Activated CD4-positive, alpha-beta memory T cell treated with anti-CD3 and anti-CD28 coated beads, Interleukin-2, amount 10 ng/mL, durations not matched to agents 7 days and 5 days (primary cell): ENCODE measurements at places on chromosomes 7 and 10. TPM values are rescaled to one million over a fixed set of nuclear protein-coding genes. Genes with fewer than 3 reads are reported as not detected.
A peak's percentile ranks its signal among the peaks of the same experiment; 100 is the strongest.

GRCh38 chr7:23544913-23545354, 13.2 kb upstream of the TRA2A start:
- peaks cover 14% of the 10 kb centered on the region for H3K4me1 ChIP-seq
- no peaks in the 10 kb centered on the region for H3K27me3 ChIP-seq
- no peak overlapping the region for H3K4me3 ChIP-seq
- no peaks in the 10 kb centered on the region for H3K36me3 ChIP-seq

GRCh38 chr10:90023950-90024349, 322.6 kb downstream of the KIF20B start:
- no peak overlapping the region for H3K4me3 ChIP-seq
- no peak overlapping the region for H3K27ac ChIP-seq
- no peak for DNase-seq
- no peaks in the 10 kb centered on the region for H3K27me3 ChIP-seq
- no peaks in the 10 kb centered on the region for H3K36me3 ChIP-seq
- no peaks in the 10 kb centered on the region for H3K4me1 ChIP-seq

- H3K36me3 ChIP-seq = no peaks in the 10 kb centered on the region
- peaks cover 12% of the 10 kb centered on the region for H3K4me1 ChIP-seq
- DNase-seq = peak; percentile 89
- H3K4me3 ChIP-seq = peak within 1 kb of the TSS; percentile 70
Measured at GRCh38 chr7:48035301-48035966, at the start of gene C7orf57. Gene C7orf57, plus strand, starts transcription at chr7:48035543. Its CDS starts 766 bp downstream, at chr7:48036309.

DNA sequence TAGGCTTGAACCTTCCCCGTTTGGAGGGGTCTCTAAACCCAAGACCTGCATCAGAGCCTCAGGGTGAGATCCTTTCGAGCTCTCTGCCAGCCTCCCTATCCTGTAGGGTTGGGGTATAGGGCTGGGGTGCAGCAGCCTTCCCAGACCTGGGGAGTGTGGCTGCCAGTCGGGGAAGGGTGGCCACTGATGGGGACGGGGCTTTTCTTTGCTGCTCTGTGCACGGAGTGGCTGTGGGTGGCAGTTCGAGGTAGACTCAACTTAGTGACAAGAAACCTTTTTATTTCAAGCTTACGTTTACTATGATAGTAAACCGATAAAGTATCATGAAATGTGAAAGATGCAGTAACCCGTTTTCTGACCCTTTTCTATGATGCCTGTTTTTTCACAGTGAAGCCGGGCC, 13.0 kb downstream of the ZNF316 start:
- H3K4me1 ChIP-seq = no peaks in the 10 kb centered on the region
- no peak overlapping the region for H3K27ac ChIP-seq
- H3K4me3 ChIP-seq = no peak overlapping the region
- DNase-seq = no peak
- peaks cover 66% of the 10 kb centered on the region for H3K36me3 ChIP-seq

DNA sequence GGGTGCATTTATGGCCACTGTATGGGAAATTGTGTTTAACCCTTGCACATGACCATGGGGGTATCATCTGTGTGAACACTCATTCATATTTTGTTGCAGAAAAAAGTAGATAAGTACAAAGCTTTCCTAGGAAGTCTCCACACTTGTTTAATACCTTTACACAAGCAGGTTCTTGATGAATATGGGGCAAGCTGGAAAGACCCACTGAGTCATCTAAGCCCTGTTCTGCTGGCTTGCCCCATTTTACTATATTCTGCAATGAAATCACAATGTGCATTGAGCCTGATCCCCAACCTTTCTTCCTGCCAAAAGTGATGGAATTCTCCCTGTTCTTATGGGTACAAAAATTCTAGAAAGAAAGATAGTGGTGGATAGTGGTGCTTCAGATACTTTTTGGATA, 99.8 kb downstream of the CCDC71L start:
- H3K4me1 ChIP-seq = peaks cover 16% of the 10 kb centered on the region
- H3K4me3 ChIP-seq = no peak overlapping the region
- no peaks in the 10 kb centered on the region for H3K36me3 ChIP-seq
- DNase-seq = no peak
- H3K27me3 ChIP-seq = peaks cover 11% of the 10 kb centered on the region
- H3K27ac ChIP-seq = no peak overlapping the region

- no peak for DNase-seq
- H3K27ac ChIP-seq = peak overlapping the region; percentile 40
- H3K36me3 ChIP-seq = peaks cover 41% of the 10 kb centered on the region
Measured at GRCh38 chr7:55469271-55469681, 103.0 kb downstream of the VOPP1 start.

- H3K27ac ChIP-seq = no peak overlapping the region
- H3K36me3 ChIP-seq = no peaks in the 10 kb centered on the region
- no peak for DNase-seq
- peaks cover 35% of the 10 kb centered on the region for H3K27me3 ChIP-seq
- H3K4me3 ChIP-seq = no peak overlapping the region
Measured at GRCh38 chr7:117871778-117872538, 1.3 kb downstream of the CTTNBP2 start.

- H3K4me1 ChIP-seq = peaks cover 93% of the 10 kb centered on the region
- H3K27ac ChIP-seq = peak overlapping the region; percentile 75
- H3K36me3 ChIP-seq = peaks cover 58% of the 10 kb centered on the region
- H3K27me3 ChIP-seq = no peaks in the 10 kb centered on the region
Measured at GRCh38 chr10:33120700-33121099, 162.7 kb upstream of the ITGB1 start.

- DNase-seq = no peak
- no peak overlapping the region for H3K27ac ChIP-seq
- H3K4me3 ChIP-seq = no peak overlapping the region
- no peaks in the 10 kb centered on the region for H3K27me3 ChIP-seq
- peaks cover 15% of the 10 kb centered on the region for H3K36me3 ChIP-seq
Measured at GRCh38 chr7:65983965-65984658, 2.1 kb upstream of the GUSB start.

DNA sequence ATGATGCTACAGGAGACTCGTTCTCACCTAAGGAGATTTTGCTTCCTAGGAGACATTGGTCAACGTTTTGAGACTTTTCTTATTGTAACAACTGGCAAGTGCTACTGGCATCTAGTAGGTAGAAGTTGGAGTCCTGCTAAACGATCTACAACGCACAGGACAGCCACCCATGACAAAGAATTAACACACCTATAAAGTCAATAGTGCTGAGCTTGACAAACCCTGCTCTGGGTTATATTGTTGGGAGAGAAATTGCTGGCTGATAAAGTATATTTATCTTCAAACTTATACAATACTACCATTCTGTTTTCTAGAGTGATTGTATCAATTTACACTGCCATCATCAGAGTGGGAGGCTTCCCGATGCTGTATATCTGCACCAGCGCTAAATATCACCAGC, 57.8 kb downstream of the SAMD9 start:
- no peak for DNase-seq
- H3K4me1 ChIP-seq = peaks cover 11% of the 10 kb centered on the region
- no peak overlapping the region for H3K4me3 ChIP-seq
- no peak overlapping the region for H3K27ac ChIP-seq
- H3K27me3 ChIP-seq = peaks cover 4% of the 10 kb centered on the region

DNA sequence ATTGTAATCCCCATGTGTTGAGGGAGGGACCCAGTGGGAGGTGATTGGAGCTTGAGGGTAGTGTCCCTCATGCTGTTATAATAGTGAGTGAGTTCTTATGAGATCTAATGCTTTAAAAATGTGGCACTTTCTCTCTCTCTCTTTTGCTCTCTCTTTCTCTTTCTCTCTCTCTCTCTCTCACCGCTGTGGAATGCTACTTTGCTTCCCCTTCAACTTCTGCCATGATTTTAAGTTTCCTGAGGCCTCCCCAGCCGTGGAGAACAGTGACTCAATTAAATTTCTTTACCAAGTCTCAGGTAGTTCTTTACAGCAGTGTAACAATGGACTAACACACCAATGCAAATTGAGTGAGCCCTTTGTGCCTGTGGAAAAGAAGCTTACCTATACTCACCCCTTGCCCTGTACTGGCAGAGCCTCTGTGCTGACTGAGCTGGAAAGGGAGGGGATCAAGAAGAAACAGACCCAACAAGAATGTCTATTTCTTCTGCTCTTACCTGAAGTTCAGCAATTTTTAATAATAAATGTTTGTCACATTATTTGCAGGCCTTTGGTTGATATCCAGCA, 642.5 kb upstream of the KCND2 start:
- no peak for DNase-seq
- no peaks in the 10 kb centered on the region for H3K27me3 ChIP-seq
- H3K27ac ChIP-seq = no peak overlapping the region
- no peaks in the 10 kb centered on the region for H3K4me1 ChIP-seq
- H3K4me3 ChIP-seq = no peak overlapping the region
- no peaks in the 10 kb centered on the region for H3K36me3 ChIP-seq

The PKD2L1 gene
- 0.18 TPM for total RNA-seq

The OR2A42 gene
- total RNA-seq = not detected

The WIPF3 gene
- total RNA-seq = not detected

The FBH1 gene
- 61.6 TPM for total RNA-seq

The ADAMTS14 gene
- not detected for total RNA-seq

The FANK1 gene
- total RNA-seq = 0.68 TPM

The EPHB6 gene
- 7.0 TPM for total RNA-seq

The FFAR4 gene
- not detected for total RNA-seq

The SLC13A1 gene
- not detected for total RNA-seq
